ENCODE measurements at places on chromosomes 6 and 20.
A peak's percentile ranks its signal among the peaks of the same experiment; 100 is the strongest.

DNA sequence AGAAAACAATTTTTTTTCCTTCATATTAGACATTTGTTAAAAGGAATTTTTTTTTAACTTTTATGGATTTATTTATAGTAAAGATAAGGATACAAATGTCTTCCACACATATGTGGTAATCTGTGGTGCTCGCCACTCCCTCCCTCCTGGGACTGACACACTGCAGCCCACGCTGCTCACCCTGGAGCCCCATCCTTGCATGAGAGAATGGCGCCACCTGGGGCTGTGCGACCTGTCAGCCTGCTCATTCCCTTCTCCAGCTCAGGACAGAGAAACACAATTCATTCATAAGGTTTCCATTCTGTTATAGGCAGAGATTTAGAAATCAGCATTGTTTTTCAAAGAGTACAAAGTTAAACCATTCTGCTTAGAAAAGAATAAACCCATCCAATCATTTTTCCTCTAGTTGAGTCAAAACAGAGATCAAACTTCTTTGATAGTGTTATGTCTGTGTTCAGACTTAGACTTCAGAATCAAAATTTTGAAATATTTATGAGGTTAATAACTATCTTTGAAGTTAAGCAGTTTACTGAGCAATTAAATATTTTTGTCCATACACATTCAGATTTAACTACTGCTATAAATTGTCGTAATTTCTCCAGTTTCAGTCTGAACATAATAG is 42.8 kb upstream of the DYNLRB1 start:
- peak; percentile 15 for DNase-seq

- no peak for DNase-seq
Measured at GRCh38 chr6:5260111-5260620, 584 bp downstream of the LYRM4 start.

DNA sequence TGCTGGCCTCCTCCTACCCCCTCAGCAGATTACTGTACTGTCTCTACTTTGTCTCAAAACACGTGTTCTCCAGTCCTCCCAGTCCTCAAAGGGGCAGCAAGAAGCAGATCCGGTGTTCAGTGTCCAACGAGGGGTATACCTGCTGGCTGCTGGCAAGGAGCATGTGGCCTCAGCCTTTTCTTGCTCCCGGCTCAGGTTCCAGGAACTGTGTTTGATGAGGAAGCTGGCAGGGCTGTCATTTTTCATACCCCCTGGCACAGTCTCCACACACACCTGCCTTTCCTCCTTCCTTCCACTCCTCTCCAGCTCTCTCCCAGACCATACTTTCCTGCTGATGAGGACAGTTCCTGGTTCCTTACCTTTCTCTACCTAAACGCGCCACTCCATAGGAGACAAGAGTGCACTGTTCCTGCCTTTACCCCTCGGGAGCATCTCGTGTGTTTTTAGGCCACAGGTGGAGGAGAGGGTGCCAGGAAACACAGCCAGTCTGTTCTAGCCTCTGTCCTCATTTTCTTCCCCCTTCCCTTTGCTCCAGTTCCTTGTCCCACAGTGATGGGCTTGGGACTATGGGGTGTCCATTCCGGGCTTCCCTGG is 77.2 kb downstream of the SSR1 start:
- no peak for DNase-seq

DNA sequence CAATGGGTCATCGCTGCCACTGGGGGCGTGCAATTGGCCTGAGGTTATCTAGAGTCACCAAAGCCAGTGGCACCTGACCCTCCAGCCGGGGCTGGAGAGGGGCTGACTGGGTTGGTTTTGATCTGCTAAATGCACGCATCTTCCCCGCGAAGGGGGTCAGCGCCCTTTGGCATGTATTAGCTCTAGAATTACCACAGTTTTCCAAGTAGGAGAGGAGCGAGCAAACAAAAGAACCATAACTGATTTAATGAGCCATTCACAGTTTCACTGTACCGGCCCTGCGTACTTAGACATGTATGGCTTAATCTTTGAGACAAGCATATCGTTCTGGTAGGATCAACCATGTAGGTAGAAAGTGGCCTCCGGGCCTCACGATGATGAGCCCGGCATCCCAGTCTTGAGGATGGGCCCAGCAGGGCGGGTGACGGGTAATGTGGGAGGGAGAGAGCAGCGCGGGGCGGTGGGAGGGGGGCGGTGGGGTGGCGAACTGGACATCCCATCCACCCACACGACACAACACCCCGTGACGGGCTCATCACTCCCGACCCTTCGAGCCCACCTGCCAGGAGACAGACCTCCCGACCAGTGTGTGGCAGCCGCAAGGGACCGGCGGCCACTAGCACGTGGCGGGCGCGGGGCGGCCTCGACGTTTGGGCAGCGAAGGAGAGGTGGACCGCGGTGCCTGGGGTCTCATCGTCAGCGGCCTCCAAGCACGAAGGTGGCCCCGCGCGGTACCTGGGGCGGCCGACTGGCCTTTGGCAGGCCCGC is 1957.5 kb upstream of the DEFB115 start:
- DNase-seq: no peak

DNA sequence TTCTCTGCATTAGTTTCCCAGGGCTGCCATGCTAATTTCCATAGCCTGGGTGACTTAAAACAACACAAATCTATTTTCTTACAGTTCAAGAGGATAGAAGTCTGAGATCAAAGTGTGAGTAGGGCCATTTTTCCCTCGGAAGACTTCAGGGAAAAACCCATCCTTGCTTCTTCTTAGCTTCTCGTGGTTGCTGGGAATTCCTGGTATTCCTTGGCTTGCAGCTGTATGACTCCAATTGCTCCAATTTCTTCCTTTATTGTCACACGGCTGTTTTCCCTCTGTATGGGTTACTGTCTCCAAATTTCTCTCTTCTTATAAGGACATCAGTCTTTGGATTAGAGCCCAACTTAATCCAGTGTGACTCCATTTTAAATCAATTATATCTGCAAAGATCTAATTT is 128.4 kb upstream of the JAG1 start:
- no peak for DNase-seq

DNA sequence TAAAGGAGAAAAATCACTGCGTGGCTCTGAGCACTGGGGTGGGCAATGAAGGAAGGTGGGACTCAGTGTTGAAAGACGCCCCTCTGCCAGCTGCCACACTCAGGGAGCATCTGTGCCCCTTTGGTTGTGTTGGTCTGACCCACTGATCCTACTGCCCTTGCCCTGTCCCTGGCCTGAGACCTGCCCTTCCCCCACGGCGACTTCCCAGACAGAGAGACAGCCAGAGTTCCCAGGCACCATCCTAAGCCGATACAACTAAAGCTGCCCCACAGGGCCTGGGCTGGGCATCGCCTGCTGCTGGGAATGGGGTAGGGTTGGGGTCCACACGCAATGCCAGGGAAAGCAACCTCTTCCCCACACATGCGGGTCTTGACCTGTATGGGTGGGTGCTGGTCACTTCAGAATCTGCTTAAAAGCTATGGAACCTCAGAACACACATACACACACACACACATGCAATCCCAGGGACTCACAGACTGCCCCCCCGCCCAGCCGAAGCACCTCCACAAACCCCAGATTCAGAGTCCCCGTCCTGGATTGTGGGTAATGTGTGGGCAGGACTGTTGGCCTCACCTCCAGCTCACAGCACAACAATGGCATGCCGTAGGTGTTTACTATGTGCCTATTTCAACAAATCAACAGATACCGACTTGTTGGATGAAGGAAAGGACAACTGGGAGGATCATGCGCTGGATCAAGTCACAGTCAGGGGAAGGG is 10.9 kb upstream of the SPDEF start:
- DNase-seq: no peak

DNA sequence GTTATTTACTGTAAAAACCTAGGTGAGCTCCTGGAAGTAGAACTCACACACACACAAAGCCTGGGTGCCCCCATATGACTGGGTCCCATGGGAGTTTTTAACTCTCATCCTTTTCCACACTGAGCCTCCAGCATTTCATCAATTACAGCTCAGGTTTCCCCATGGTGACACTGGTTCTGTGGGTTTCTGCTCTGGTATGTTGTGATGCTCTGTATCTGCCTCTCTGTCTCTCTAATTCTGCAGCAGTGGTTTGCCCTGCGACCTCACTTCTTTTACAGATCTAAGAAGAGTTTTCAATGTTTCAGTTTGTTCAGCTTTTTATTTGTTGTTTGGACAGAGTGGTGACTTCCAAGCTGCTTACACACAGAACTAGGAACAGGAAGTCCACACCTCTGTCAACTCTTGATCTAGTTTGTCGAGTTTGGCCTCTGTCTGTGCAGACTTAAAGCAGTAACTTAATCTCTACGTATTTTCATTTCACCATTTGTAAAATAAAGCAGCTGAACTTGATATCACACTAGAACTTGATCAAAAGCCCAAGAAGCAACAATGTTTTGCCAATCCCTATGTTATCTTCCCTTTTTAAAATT is 554.3 kb downstream of the EPHA7 start:
- DNase-seq: no peak

DNA sequence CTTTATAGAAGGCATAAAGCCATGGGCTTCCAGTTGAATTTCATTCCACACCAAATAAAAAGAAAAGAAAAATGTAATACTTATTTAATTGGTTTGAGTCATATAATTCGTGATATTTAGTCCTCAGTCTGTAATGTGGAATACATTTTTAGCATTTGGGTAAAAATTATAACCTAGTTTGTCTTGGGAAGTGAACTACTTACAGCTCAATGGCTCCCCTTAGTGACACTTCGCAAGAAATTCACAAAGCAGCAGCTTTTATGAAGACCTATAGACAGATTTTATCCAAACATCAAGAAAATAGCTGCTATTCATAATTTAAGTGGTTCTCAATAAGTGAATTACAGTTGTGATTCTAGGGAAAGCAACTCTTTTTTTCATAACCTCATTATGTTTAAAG is 72.1 kb downstream of the RSPO3 start:
- DNase-seq: no peak

DNA sequence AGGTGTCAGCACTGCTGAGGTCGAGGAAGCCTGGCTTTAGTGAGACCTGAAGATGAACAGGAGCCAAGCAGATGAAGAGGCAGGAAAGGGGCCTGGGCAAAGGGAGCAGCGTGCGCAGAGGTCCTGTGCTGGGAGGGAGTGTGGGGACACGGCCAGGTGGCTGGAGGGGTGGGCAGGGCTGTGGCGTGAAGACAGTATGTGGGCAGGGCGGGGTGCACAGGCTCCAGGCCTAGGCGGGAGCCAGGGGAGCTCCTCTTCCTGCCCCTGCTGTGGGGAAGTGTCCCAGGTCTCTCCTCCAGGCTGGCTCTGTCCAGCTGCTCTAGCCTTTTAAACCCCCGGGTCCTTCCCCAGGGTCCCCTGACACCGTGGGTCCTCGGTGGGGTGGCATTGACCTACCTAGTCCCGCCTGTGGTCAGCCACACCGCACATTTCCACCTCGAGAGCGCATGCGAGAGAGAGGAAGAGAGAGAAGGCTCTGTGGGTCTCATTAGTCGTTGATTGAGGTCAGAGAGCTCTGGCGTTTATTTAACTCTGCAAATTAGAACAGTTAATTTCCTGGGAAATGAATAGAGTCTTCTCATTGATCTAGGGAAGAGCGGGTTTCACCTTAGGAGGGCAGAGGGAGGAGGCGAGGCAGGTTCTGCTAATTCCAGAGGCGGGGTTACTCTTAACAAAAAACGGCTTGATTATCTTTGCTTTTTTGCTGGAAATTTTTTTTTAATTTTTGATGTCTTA is 68.8 kb downstream of the CDH4 start:
- no peak for DNase-seq

- DNase-seq: no peak
Measured at GRCh38 chr6:143701349-143702234, 23.8 kb downstream of the PHACTR2 start.

GRCh38 chr6:75250552-75250951 is 7.0 kb upstream of the COX7A2 start:
- DNase-seq: no peak

DNA sequence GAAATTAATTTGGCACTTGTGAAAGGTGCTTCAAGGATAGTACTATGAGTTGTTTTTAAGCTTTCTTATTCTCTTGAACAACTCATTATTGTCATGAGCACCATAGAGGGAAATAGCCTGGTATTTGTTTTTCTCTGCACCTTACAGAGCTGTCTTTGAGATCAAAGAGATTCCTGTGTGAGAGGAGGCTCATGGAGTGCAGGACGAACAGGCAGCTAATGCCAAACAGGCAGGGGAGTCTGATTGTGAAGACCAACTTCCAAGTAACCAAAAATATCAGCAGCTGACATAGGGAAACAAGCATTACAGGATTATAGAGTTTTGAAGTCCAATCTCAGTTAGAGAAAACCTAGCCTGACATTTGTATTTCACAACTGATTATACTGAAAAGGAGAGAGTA is 110.6 kb upstream of the TENT5A start:
- DNase-seq: no peak

GRCh38 chr6:139296927-139297326 is 5.1 kb upstream of the TXLNB start:
- peak; percentile 62 for DNase-seq

- DNase-seq: no peak
Measured at GRCh38 chr6:84356907-84357306, 129.5 kb upstream of the CEP162 start.

GRCh38 chr6:24600903-24601302 is 45.1 kb downstream of the KIAA0319 start:
- no peak for DNase-seq

DNA sequence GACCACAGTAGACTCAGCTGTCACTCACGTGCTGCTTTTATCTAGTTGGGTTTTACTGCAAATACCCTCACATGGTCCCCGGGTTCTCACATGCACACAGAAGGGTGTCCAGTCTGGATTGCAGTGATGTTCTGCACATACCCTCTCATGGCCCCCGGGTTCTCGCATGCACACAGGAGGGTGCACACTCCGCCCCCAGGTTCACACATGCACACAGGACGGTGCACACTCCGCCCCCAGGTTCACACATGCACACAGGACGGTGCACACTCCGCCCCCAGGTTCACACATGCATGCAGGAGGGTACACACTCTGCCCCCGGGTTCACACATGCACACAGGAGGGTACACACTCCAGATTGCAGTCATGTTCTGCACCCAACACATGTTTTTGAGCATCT is 224.3 kb downstream of the ERMARD start:
- DNase-seq: no peak
